ENCODE measurements at places on chromosomes 2 and 18.

DNA sequence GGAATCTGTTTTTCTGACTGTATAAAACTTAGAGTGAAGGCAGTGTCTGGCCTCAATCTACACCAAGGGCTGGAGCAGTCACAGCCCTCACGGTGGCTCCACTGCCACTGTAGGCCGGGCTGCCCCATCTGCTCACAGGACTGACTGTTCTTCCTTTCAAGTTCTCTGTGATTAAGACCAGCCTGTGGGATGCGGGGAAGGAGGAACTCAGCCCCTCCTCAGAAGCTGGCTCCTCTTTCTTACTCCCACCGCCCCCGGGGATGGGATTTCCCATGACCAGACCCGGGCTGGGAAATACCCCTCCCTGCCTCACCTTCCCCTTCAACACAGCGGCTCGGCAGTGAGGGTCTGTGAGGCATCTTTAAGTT is 106.0 kb downstream of the COPS8 start:
- no peak for DNase-seq

DNA sequence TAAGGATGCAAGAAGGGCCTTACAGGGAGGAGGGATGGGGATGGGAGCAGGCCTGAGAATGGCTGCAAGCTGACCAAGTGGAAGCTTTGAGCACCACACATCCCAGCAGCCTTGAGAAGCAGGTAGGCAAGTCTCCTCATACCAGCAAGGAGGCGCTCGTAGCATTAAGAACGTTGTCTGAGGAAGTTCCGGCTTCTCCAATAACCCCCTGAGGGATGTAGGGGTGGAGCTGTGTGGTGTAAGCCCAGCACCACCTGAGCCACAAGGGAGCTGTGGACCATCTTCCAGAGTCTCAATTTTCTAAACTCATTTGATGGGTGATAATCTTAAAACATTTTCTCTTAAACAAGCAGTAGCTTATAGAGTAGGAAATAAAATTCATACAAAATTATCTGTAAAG is 50.6 kb downstream of the ST3GAL5 start:
- DNase-seq = no peak

DNA sequence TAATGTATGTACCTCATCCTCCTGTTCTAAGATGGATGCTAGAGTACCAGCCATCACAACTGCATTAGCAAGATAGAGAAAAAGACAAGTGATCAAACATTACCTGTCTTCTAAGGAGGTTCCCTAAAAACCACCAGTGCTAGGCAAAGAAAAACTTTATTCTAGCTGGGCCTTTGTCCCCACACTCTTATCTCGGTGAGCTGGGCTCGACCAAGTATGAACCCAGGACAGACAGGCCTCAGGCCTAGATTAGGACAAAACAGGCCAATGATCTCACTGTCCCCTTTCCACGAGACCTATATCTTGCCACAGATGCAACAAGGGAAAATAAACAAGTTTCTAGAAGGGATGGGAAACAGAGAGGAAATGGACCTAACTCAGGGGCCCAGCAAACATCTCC is 127.6 kb upstream of the PKDCC start:
- no peak for DNase-seq

- DNase-seq = no peak
Measured at GRCh38 chr2:30250421-30250820, 19.1 kb downstream of the LBH start.

GRCh38 chr2:237092920-237093781 is 7.5 kb downstream of the COPS8 start:
- peak; percentile 15 for DNase-seq

- DNase-seq = no peak
Measured at GRCh38 chr2:222802514-222803196, 58.2 kb upstream of the ACSL3 start.

DNA sequence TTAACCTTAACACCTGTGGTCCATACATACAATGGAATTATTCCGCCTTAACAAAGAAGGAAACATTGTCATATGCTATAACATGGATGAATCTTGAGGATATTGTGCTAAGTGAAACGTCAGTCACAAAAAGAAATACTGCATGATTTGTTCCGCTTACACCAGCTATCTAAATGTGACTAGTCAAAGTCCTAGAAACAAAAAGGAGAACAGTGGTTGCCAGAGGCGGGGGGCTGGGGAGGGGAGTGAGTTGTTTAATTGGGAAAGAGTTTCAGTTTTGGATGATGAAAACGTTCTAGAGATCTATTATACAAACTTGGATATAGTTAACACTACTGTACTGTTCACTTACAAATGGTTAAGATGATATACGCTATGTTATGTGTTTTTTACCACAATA is 72.0 kb downstream of the SPRED2 start:
- DNase-seq = no peak

GRCh38 chr2:200321780-200322534 is 15.5 kb downstream of the SPATS2L start:
- no peak for DNase-seq

- DNase-seq = no peak
Measured at GRCh38 chr2:127631997-127632581, 13.9 kb upstream of the GPR17 start.

GRCh38 chr2:29143657-29144056 is 28.4 kb downstream of the CLIP4 start:
- DNase-seq = no peak

- peak; percentile 63 for DNase-seq
Measured at GRCh38 chr2:135890835-135891234, 14.6 kb upstream of the MCM6 start.

- no peak for DNase-seq
Measured at GRCh38 chr2:174353004-174353403, 18.2 kb downstream of the SP9 start.

DNA sequence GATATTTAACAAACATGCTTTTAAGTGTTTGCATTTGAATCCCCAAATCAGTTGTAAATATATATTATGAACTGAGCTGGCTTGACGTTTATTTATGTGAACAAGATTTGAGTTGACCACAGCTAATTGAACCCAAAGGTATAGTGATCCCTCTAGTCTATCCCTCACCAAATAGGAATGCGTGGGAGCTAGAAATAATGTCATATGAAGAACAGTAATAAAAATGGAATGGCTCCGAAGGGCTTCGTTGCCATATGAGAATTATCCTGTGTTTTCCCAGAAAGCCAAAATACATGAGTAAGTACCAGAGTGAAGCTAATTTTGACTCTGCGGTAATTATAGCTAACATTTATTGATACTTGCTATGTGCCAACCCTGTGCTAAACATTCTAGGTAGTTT is 142.7 kb downstream of the ADCYAP1 start:
- DNase-seq = no peak

- DNase-seq = no peak
Measured at GRCh38 chr2:239676716-239677452, 276.1 kb upstream of the HDAC4 start.

DNA sequence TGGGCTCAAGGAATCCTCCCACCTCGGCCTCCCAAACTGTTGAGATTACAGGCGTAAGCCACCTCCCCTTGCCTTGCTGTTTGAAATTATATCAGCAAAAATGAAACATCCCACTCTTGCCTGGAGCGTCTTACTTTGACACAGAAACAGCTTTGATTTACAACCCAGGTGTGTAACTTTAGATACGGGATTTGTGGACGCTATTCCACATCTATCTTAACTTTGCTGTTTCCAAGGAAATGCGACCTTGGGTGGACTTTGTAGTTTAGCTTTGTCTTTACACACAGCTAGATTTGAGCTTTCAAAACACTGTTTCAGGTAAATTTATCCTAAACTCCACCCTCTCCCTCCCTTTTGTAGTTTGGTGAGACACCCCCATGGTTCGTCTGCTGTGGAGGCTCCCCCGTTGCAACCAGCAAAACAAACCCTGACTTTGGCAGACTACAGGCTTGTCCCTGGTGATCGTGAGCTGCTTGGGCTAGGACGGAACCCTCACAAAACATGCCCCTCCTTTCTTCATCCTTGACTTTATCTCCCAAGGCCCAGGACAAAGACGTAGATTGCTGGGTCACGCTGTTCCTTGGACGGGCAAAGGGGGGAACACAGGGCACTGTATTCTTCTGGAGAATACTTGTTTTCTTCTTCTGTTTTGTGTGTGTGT is 5.5 kb upstream of the MSH6 start:
- DNase-seq = no peak

DNA sequence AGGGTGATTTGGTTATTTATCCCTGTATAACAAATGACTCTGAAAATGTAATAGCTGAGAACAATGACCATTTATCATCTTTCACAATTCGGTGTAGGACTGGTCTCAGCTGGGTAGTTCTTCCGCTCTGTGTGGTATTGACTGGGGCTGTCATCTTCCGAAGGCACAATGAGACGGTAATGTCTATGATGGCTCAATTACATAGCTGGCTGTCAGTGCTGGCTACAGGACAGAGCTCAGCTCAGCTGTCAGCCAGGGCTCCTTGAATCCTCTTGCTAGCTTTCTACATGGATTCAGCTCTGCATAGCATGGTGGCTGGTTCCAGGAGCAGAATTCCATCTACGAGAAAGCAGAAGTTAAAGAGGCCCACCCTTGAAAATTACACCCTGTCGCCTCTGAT is 483.8 kb downstream of the TDRD15 start:
- DNase-seq = no peak

DNA sequence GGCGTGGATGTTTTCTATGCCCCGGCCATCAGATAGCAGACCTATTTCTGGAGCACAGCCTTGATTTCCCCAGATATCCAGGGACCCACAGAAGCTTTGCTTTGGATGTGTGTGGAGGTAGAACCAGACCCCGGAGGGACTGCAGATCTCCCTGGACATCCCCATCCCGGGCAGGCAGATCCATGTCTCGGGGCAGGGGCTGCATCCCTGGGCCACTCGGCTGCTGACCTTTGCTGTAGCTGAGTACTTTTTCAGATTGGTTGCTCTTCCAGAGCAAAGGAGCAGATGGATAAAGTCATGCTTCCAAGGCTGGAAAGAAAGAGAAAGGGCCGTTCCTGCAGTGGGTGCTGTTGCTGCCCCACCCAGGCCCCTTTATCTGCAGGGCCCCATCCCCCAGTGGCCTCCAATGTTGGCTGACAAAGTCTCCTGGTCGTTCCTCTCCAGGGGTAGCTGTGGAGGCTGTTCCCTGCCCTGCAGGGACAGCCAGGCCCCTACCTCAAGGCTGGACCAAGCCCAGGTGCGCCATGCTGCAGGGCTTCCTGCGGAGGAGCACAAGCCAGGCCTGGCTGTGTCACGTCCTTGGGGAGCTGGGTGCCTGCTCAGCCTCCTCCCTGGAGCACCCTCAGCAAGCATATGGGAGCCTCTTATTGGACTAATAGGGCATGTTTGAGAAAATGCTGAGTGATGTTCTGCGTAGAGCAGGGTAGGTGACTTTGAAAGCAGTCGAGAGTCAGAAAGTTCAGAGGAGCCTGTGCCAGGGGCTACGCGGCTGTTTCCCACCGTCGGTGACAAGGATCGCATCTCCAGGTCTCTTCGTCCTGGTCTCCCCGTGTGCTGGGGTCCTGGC is 68.4 kb downstream of the TPO start:
- DNase-seq = no peak

- no peak for DNase-seq
Measured at GRCh38 chr2:168459256-168459655, 3.2 kb downstream of the CERS6 start.

- no peak for DNase-seq
Measured at GRCh38 chr2:49241991-49242390, 87.7 kb upstream of the FSHR start.

GRCh38 chr2:237201461-237202287 is 116.0 kb downstream of the COPS8 start:
- peak; percentile 66 for DNase-seq

- DNase-seq = no peak
Measured at GRCh38 chr2:160091381-160091780, 29.0 kb upstream of the PLA2R1 start.

DNA sequence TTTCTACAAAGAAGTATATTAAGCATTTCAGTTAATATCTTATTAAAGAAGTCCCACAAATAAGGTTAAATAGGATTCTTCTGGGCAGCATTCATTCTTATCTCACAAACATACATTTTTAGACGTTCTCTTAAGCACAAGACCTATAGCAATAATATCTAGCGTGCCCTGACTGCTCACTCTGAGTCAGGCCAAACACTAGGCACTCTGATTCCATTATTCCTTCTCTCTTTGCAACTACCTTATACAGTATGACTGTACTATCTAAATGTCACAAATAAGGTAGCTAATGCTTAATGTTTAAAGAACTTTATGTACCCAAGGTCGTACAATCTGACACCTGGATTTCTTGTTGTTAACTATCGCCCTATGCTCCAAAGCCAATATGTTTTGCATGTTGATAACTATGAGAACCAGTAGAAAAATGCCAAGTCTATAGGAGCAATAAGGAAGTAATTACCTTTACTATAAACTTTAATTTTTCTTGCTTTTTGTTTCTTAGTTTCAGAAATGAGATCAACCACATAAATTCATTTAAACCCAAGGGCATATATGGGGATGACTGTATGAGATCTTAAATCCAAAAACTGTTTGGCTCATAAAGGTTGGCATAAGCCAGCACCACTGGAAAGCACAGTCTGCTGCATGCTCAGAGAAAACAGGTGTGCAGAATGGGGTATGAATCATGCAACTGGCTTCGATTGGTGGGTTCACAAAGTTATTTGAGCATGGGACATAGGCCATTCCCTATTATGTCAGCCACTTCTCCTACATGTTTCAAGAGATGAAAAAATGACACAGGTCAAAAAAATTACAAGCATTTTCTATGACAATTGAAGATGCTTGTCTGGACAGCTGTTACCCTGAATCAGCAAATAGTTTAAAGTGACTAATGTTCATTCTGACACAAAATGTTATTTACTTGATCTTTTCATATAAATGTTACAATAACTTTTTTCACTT is 352.0 kb downstream of the IRS1 start:
- DNase-seq = no peak

DNA sequence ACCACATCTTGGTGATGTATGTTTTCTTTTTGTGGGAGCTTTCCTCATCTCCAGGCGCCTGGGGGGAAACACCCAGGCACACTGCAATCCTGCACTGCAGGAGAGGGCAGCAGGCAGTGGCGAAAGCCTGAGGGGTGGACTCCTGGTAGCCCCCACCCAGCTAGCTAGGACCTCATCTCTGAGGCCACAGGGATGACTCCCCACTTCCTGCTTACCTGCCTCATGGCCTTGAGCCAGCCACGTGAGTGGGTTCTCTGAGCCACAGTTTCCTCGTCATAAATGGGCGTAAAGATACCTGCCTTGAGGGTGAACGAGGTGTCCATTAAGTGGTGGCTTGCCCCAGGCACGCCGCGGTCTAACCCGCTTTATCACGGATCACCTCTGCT is 19.1 kb downstream of the TRAF3IP1 start:
- DNase-seq = no peak

- no peak for DNase-seq
Measured at GRCh38 chr2:121664086-121664485, 14.8 kb upstream of the CLASP1 start.

GRCh38 chr2:33250417-33251029 is 225.9 kb upstream of the RASGRP3 start:
- no peak for DNase-seq

All from hematopoietic multipotent progenitor cell treated with erythropoietin and hydrocortisone succinate and interleukin-3 and kit ligand, for 4 days (in vitro differentiated cells).